ENCODE measurements at places on chromosomes 12 and 14.

GRCh38 chr12:123973552-123974341 lies 732 bp downstream of the ZNF664 start:
- no peak for DNase-seq

- no peak for DNase-seq
Measured at GRCh38 chr12:102691773-102692555, 211.6 kb upstream of the IGF1 start.

DNA sequence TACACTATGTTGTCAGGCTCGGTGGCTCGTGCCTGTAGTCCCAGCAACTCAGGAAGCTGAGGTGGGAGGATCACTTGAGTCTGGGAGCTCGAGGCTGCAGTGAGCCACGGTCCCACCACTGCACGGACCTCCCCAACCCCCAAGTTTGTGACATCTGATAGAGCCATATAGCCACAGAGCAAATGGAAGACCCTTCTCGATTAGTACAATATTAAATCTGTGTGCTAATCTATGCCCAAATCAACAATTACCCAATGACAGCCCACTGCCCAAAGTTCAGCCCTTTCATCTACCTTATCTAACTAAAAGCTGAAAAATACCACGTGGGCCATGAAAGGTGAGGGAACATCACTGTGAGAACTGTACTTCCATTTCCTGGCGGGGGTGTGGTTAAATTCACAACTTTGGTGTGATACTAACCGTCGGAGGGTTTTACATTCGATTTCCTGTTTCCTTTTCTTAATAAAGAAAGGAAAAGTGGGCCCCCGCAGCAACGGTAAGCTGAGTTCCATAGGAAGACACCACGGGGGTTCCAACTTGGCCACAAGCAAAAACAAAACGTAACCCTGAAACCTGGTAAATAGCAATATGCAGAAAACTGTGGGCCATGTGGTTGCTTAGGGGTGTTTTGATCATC lies 31.2 kb upstream of the FOS start:
- DNase-seq = no peak

GRCh38 chr12:103881261-103881660 lies 40.2 kb upstream of the NT5DC3 start:
- DNase-seq = no peak

- no peak for DNase-seq
Measured at GRCh38 chr14:59422069-59422881, 42.9 kb downstream of the GPR135 start.

DNA sequence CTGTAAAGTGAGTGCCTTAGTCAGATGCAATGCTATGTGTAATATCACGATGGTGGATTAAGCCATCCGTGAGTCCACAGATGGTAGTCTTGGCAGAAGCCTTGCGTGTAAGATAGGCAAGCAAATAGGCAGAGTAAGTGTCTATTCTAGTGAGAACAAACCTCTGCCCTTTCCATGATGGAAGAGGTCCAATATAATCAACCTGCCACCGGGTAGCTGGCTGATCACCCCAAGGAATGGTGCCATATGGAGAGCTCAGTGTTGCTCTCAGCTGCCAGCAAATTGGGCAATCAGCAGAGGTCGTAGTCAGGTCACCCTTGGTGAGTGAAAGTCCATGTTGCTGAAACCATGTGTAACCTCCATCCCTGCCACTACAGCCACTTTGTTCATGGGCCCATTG lies 371.2 kb upstream of the LRFN5 start:
- DNase-seq = no peak

GRCh38 chr12:116861320-116861719 lies 19.9 kb downstream of the HRK start:
- DNase-seq = peak; percentile 64

DNA sequence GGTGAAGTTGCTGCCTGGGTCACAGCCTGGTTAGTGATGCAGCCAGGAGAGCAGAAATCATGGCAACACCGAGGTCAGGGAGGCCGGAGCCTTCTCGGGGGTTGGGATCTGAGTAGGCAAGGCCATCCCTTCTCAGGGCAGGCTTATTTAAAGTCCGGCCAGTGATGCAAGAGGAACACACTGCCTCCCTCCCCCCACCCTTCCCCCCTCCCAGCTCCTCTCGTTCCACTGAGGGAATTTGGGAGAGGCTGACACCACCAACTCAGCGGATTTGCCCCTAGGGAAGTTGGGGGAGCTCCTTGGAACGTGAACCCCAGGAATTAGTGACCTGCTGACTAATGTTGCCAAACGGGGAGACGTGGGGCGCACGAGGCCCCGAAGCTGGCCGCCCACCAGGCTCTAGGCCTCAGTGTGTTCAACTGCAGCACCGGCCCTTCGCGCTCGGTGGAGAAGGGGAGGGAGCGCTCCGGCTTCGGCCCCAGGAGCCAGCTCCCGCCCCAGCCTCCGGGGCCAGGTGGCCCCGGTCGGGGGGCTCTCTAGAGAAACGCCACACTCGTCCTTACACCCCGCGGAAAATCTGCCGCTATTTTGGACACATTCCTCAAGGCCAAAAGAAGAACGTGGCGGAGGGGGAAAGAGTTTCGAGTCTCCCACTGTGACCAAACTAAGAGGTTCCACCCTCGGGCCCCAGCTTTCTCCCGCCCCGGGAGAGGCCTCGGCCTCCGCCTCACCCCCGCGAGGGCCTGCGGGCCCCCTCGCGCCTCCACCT lies 1.6 kb downstream of the CTDSP2 start:
- DNase-seq = peak; percentile 64

DNA sequence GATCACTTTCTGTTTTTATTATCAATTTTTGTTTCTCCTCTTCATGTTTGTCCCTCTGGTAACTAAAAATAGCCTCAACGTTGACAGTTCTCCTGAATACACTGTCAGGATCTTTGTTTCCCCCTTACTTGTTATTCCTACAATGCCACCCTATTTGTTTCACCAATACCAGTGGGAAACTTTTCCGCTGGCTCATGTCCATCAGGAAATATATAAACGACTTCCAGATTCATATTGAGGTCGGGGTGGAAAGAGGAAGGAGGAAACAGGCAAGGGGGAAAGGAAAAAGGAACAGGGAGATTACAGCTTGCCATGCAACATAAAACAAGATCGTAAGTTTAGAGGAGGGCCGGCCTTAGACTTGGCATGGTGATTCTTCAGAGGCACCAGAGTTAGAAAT lies 61.7 kb downstream of the BTBD7 start:
- DNase-seq = peak; percentile 25

- DNase-seq = peak; percentile 14
Measured at GRCh38 chr12:79886917-79887519, 47.9 kb downstream of the PPP1R12A start.

GRCh38 chr14:65345266-65345665 lies 67.3 kb upstream of the FUT8 start:
- no peak for DNase-seq

- no peak for DNase-seq
Measured at GRCh38 chr12:57738661-57739237, at the start of gene AGAP2. AGAP2 (minus strand) TSS chr12:57738742; CDS start chr12:57738246, 496 bp downstream.

- DNase-seq = no peak
Measured at GRCh38 chr12:50050410-50051098, 6.8 kb upstream of the ASIC1 start.

GRCh38 chr14:99422228-99423010 lies 58.2 kb downstream of the SETD3 start:
- no peak for DNase-seq

DNA sequence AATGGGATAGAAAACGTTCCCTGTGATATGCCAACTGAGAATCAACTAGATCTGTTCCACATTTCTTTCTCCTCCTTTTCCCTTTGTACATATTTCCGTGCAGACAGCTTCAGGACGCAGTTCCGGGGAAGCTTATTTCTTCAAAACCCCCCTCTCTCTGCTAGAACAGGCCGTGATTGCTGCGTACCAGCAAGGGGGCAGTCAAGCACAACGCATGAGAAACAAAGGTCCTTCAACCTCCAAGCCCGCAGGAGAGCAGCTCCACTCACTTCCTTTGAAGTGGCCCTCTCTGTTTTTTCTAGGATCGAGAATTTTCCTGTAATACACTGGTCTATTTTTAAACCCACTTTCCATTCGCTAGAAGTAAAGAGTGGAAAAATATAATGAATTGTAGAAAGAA lies 80.8 kb downstream of the ZNF664 start:
- DNase-seq = peak; percentile 80

DNA sequence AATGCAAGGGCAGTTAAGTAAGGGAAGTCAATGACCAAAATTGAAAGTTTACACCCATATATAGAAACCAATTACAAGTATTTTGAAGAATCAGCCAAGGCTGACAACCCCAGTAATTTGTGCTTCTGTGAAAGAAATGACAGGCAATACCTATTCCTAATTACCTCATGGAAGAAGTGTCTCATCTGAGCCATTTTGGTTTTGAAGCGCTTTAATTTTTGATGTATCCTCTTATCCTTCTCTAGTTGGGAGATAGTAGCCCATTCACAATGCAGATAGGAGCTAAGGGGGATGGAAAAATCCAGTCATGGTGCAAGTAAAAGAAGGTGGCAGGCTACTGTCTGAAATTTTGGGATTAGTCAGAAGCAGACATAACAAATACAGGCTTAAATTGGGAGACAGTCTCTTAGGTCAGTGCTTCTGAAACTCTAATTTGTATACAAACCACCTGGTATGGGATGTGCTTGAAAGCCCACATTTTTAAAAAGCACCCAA lies 30.4 kb upstream of the SUPT16H start:
- DNase-seq = no peak

GRCh38 chr14:100222224-100223093 lies 16.5 kb upstream of the YY1 start:
- no peak for DNase-seq

DNA sequence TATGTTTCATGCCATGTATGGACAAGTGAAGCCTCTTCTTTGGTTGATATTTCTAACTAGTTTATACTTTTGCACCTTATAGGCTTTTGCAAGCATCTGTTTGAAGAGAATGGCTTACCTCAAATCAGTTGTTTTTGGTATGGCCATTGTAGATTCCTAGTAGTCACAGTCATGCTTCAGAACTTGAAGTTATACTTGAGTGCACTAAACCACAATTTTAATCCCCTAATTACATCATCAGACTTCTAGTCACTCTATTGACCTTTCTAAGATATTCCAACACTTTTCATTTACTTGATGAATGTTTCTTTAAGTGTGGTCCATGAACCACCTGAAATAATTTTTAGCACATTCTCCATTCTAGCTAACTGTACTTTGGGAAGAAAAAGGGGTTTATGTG lies 18.6 kb upstream of the KLRB1 start:
- DNase-seq = no peak

- DNase-seq = no peak
Measured at GRCh38 chr14:100149851-100150611, 9.4 kb downstream of the DEGS2 start.

DNA sequence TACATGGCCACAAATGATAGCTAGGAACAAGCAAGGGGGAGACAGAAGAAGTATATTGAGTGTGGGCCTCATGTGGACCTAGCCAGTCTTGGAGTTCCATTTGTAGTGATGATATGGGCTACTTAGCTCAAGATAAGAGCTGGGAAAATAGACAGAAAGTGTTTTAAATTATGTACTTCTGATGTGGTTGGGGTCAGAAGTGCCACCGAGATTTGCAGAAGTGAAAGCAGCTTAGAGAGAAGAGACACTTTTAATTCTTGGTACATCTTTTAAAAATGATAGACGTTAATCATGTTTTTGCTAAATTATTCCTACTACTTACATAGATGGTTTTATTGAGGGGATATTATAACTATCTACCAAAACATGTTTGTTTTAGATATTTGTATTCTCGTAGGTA lies 198.3 kb upstream of the PDZRN4 start:
- DNase-seq = no peak

DNA sequence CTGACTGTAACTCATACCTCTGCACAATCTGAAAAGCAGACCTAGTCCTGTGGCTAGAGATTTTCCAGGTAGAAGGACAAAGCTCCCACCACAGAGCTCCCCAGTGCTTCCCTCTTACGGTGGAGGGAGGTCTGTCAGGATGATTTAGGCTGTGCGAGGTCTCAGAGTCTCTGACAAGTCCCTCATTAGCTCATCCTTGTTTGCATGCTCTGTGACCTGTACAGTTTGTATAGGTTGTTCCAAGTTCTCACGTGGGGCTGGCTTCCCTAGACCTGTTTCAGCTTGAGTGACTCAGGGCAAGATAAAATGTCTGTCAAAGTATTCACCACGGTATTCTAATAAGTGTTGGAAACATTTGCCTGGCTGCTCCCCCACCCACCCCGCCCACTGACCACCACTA lies 34.8 kb downstream of the ASCL1 start:
- DNase-seq = no peak

DNA sequence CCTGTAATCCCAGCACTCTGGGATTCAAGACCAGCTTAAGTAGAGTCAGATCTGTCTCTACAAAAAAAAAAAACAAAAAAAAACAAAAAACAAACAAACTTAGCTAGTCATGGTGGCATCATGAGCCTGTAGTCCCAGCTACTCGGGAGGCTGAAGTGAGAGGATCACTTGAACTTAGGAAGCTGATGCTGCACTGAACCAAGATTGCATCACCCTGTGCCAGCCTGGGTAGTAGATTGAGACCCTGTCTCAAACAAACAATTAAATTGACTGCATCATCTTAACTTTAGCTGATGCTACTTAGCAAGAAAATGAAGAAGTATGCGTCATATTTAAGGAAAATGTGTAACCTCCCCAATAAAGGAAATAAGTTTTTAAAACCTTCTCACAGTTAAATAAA lies 136.6 kb upstream of the ATXN7L3B start:
- DNase-seq = no peak

GRCh38 chr12:38431921-38432320 lies 115.3 kb downstream of the ALG10B start:
- DNase-seq = no peak

DNA sequence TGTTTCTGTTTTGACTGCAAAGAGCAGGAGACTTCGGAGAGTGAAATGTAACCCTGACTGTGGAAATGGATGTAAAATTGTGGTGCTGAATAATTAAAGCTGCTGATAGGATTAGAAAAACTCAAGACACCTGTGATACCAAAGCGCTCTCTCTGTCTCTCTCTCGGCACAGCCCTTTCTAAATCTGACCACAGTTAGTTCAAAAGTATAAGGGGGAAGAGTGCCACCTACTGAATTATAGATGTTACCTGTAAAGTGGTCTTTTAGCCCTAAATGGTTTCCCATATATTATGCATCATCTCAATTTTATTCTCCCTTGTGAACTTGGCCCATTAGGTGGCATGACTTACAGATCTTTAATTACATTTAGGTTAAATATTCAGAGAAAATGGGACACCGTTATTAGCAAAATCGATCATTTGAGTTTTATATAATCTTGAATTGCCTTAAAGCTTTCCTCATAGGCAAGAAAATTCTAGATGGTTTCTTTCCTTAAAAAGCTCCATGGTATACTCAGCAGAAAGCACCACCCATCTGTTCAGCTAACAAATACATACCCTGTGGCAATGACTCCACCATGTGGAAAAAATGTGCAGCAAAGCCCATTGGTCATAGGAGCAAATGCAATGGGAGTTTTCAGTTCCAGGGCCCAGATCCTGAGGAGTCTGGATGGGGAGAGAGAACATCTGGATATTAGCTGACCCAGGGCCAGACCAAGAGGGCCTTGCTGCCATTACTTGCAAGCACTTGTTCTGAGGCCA lies 18.1 kb downstream of the RFC5 start:
- no peak for DNase-seq

GRCh38 chr12:47545938-47546609 lies 159.8 kb downstream of the RPAP3 start:
- no peak for DNase-seq

All from globus pallidus (tissue), 1 donor.